Kidney glomerular epithelial cell (primary cell): ENCODE measurements at places on chromosomes 1 and 21.
A peak's percentile ranks its signal among the peaks of the same experiment; 100 is the strongest.

DNA sequence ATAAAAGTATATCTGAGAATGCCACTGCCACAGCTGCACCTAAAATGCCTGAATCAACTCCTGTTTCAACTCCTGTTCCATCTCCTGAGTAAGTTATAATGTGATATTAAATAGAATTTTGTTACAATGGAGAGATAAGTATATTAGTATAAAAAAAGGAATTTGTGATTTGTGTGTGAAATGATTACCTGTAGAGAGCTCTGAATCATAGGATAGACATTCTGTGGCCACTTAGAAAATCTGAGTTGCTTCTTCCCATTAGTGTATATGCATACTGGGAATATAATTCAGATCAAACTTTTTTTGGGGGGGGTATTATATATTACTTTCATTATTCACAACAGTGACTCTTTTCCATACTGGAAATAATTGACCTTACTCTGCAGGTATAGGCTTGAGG lies 52.9 kb downstream of the SUCO start:
- peak; percentile 25 for DNase-seq

DNA sequence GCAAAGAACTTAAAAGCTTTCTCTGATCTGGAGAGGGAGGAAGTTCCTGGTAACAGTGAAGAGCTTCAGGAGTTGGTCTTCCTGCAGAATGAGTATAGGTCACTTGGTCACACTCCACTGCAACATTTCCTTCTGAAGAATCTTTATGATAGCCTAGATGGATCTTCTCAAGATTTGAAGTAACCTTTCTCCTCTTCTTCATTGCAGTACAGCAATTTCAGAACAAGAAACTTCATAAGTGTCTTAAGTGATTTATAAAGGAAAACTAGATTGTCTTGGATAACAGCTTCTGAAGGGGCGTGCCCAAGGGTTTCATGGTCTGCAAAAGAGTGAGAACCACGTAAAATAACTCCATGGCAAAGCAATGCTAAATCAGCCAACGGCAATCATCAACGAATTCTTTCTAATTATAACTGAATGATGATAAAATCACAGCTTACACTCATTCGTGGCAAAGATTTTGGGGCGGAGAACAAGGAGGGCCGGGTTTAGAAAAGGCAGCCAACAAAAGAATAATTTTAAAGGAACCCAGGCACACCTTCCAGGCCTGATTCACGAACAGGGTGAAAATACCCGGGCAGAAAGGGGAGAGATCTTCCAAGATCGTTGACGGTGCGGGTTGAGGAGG lies 53.9 kb upstream of the ASPM start:
- DNase-seq, result no peak

DNA sequence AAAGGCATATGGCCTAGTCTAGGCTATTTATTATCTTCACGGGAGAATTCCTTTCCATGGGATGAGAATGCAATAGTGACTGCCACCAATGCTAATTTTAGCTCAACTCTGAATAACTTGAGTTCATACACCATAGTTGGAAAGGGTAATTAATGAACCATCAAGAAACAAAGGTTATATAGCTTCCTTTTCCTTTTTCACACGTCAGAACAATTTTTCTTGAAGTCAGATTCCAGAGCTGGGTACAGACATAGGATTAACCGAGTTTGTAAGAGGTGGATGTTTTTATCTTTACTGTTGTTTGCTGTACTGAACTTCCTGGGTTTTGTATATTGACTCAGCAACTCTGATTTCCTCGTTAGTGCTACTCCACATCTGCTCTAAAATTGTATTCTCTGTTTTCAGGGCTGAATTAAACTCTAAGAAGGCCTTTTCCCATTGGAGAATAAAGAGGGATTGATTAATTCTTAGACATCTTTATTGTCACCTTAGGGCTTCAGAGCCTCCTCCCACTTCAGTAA lies 262.0 kb downstream of the NUF2 start:
- no peak for DNase-seq

- DNase-seq, result no peak
Observed at GRCh38 chr1:1758692-1759455, 19.4 kb downstream of the NADK start.

DNA sequence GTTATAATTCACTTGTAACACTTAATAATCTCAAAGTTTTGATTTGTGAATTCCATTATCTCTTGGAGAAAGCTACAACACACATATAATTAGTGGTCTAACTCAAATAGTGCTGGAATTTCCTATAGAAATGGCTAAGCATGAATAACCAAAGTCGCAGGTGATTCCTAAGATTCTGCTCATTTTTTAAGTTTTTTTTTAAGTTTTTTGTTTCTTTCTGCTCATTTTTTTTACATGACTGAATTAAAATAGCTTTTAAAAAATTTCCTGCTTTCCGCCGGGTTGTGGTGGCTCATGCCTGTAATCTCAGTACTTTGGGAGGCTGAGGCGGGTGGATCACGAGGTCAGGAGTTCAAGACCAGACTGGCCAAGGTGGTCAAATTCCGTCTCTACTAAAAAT lies 90.4 kb downstream of the APP start:
- DNase-seq, result no peak

DNA sequence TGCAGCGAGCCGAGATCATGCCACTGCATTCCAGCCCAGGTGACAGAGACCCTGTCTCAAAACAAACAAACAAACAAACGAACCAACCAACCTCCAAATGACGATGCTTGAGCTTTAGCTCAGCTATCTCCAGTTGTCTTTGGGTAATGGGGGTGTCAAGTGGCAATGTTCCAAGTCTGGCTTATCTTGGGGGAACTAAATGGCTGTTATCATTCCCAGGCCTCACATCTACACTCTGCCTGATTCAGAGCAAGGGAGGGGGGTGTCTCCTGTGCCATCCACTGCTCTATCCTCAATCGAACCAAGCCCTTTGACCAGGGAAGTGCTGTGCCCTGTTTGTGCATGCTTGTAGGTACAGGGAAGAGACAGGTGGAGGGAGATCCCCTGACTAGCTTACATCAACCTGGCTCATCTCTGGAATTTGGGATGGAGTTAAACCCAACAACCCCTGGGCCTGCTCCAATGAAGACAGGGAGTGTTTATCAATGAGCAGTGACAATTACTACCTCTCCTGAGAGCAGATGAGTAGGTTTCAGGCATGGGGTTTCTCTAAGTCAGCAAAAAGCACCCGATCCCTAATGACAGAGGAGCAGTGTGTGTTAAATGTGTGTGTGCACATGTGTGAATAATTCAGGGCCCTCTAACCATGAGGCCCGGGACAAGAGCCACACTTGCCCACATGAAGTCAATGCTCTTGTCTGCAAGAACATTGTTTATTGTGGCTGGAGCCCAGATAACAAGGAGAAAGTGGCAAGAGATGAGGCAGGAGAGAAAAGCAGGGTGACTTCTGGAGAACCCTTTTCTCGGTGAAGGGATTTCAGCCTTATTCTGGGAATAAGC lies 20.3 kb upstream of the IL6R start:
- no peak for DNase-seq

- no peak for DNase-seq
Observed at GRCh38 chr1:230621324-230622030, 20.8 kb upstream of the COG2 start.

GRCh38 chr21:36689324-36689723 lies 9.6 kb upstream of the SIM2 start:
- DNase-seq, result no peak

GRCh38 chr1:159959451-159959850 lies 5.4 kb upstream of the SLAMF9 start:
- no peak for DNase-seq

DNA sequence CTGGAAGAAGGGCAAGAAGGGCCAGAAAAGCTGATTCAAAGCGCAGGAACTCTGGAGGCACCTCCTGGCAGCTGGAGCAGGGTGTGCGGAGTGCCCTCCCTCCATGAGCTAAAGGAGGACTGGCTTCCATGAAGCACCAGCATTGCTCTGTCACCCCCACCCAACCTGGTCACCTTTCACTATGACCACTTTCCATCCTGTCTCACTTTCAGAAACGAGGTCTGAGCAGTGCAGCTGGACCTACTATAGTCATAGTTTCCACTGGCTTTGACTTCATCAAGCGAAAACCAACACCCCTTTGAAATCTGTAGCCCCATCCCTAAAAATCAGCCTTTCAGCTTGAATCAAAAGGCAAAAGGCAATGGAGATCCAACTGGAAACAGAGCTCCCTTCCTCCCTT lies 84.8 kb upstream of the CACNA1E start:
- DNase-seq, result no peak

- no peak for DNase-seq
Observed at GRCh38 chr1:162861625-162862024, 650 bp upstream of the CCDC190 start.
